NCI-H226 (cell line): ENCODE measurements at places on chromosomes 3 and 15.

DNA sequence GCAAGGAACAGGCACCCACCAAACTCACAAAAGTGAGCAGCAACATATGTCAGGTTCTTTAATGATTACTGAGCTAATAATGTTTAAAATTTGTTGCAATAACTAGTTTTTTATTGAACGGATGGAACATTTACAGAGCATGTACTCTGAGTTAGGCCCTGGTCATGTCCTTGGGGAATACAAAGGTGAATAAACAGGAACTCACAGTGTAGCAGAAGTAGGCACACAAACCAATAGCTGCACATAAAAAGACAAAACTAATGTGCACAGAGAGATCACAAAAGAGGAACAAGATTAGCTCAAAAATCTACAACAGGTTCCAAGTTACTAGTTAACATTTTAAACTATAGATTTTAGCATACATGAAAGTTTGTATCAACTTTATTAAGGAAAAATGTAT is 505.3 kb upstream of the PPP2R3A start:
- no peak for DNase-seq

DNA sequence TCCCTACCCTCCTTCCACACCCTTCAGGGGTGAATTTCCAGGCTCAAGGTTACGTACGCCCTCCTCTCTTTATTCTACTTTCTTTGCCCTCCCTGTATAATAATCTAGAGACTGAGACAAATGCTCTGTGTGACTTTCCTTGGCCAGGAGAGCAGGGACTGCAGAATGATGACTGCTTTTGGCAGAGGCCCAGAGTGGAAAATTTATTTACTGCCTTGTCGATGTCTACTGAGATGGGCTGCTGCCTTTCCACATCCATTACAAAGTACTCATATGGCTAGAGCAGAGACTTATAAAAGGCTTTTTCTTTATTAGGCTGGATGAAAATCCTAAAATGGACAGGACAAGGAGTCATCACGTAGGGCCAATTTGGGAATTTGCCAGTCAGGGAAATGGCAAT is 576.2 kb downstream of the TUSC7 start:
- DNase-seq: no peak

DNA sequence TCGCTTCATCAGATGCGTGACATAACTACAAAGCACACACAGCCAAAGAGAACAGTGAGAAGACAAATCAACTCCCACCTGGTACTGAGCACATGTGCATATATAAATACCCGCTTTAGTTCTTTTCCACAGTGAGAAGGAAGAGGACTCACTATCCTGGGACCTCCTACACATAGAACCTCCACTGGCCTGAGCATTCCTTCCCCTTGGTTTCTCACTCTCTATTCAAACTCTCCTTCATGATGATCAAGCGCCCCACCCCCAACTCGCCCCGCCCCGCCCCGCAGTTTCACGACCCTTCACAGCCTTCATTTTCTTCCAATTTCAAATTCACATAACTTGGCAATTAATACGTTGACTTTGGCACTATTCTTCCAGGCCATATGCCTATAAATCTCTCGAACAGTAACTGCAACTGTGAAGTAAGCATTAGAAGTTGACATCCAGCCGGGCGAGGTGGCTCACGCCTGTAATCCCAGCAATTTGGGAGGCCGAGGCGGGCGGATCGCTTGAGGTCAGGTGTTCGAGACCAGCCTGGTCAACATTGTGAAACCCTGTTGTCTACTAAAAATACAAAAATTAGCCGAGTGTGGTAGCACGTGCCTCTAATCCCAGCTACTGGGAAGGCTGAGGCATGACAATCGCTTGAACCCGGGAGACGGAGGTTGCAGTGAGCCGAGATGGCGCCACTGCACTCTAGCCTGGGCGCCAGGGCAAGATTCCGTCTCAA is 1.1 kb downstream of the RPS17 start:
- DNase-seq: no peak

- DNase-seq: no peak
Observed at GRCh38 chr15:65066001-65066634, 1.7 kb downstream of the RASL12 start.

DNA sequence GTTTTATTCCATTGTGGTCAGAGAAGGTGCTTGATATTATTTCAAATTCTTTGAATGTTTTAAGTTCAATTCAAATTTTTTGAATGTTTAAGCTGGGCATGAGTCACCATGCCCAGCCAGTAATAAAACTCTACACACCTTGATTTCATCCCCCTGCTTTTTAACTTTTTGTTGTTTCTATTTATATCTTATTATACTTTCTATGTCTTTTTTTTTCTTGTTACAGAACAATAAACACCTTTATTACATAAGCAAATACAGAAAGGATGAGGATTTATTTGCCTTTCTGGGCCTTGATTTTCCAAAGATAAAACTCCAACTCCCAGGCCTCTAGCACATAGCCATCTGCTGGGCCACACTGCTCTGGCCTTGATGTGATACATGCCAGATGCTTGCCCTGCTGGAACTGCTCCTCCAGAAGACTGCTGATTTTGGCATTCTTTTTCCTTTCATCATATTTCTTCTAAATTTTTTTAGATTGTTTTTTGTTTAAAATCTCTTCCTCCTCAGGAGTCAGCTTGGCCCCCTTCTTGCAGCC is 14.0 kb downstream of the DNAH12 start:
- no peak for DNase-seq

DNA sequence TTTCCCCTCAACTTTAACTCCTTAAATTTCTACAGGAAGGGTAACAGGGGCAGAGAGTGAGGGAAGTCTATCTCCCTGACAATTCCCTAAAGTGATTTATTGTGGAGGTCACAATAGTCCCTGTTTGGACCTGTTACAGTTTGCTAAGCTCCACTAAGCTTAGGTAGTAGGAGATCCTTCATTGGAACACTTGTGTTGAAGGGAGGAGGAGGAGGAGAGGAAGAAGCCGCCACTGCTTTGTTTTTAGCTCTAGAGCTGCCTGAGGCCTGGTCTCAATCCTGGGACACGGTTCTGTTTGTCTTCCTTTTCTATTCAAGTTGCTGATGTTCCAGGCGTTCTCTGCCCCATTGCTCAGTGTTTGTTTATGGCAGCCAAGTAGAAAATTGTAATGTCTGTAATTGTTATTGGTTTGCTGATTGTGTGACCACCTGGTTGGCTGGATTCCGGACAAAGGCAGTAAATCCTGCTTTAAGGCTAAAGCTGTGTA is 48.4 kb downstream of the HES1 start:
- DNase-seq: no peak

DNA sequence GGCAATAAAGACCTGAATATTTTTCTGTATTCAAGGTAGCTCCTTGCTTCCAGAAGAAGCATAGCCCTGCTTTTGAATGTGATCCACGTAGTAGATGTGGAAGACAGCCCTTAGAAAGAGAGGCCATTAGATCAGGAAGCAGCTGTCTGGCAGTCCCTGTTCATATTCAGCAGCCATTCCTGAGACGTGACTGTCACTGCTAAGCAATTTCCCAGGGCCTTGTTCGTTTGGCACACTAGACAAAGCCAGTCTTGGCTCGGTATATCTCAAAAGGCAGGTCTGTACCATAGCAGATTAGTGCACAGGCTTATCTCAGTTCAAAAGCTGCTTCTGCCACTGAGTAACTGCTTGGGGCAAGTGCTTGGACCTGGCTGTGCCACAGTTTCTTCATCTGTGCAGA is 287.8 kb upstream of the MCTP2 start:
- DNase-seq: no peak

DNA sequence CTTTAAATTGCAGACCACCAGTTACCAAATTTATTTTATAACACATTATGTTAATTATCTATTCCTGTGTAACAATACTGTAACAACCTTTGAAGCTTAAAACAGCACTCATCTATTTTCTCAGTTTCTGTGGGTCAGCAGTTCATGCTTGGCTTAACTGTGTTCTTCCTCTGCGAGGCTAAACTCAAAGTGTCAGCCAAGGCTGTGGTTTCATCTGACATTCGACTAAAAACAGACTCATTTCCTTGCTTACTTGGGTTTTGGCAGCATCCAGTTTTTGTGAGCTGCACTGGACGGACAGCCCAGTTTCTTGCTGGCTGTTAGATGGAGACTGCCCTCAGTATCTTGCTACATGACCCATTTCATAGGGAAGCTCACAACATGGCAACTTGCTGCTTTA is 247.3 kb upstream of the KCNH8 start:
- no peak for DNase-seq

DNA sequence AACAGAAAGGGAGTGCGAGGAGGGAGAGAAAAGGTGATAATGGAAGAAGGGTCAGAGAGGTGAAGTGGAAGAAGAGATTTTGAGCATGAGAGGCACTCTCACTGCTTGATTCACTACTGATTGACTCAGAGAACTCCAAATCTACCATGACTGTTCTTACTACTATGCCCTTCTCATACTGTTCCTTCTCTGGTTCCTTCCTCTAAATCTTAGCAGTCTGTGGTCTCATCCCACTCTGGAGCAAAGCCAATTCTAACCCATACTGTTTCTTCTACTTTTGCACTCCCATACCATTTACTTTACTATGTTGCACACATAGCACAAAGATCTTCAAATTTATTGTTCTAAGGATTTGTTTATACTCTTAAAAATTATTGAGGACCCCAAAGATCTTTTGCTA is 100.8 kb downstream of the DTWD1 start:
- DNase-seq: no peak

- no peak for DNase-seq
Observed at GRCh38 chr15:23013681-23014080, 25.7 kb downstream of the TUBGCP5 start.

DNA sequence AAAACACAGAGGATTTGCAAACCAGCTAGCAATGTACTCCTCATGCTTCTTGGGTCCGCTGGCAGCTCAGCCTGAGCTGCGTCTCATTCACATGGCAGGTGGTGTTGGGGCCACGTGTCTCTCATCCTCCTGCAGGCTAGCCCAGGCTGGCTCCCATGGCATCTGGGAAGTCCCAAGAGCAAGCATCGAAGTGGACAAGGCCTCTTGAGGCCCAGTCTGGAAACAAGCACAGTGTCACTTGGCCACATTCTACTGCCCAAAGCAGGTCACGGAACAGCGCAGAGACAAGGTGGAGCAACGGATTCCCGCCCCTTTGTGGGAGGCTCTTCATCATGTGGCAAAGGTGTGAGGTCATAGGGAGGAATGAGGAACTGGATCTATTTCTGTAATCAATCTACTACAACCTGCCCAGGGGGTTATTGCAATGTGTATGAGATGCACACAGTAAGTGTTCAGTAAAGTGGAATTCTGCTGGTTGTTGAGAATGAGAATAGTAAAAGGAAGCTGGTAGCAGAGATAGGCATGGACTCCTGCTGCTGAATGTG is 128.3 kb downstream of the TPRA1 start:
- no peak for DNase-seq

DNA sequence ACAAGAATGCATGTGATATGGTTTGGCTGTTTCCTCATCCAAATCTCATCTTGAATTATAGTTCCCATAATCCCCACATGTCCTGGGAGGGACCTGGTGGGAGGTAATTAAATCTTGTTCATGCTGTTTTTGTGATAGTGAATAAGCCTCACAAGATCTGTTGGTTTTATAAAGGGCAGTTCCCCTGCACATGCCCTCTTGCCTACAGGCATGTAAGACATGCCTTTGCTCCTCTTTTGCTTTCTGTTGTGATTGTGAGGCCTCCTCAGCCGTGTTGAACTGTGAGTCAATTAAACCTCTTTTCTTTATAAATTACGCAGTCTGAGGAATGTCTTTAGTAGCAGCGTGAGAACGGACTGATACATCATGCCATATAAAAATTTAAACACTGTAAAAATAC is 1537.0 kb downstream of the OTOL1 start:
- DNase-seq: no peak

DNA sequence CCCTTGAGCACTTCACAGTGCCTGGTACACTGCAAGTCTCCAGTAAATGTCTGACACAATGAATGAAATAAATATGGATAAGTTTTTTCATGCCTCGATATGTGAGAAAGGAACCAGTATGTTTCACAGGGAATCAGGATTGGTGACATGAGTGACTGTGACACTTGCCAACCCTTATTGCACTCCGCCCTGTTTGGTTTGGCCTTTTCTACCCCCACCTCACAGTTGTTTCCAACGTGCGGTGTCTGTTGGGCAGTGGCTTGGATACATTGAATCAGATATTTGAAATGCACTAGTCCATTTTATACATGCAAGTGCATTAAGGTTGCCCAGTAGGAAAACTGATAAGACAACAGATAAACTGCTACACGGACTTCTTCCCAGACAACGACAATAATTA is 2.0 kb downstream of the NPHP3 start:
- DNase-seq: no peak

DNA sequence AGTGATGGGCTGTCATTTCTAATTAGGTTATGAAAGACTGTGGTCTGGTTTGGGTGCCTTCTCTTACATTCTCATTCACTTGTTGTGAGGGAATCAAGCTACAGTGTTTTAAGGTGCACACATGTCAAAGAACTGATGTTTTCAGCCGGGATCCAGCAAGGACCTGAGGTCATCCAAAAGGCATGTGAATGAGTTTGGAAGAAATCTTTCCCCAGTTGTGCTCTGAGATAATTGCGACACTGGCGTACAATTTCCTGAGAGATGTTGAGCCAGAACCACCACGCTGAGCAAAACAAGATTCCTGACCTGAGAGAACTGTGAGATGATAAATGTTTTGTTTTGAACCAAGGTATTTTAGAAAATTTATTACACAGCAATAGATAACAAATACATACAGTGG is 295.3 kb upstream of the SLITRK3 start:
- peak; percentile 96 for DNase-seq

- DNase-seq: no peak
Observed at GRCh38 chr3:32843510-32844321, 25.9 kb downstream of the TRIM71 start.

DNA sequence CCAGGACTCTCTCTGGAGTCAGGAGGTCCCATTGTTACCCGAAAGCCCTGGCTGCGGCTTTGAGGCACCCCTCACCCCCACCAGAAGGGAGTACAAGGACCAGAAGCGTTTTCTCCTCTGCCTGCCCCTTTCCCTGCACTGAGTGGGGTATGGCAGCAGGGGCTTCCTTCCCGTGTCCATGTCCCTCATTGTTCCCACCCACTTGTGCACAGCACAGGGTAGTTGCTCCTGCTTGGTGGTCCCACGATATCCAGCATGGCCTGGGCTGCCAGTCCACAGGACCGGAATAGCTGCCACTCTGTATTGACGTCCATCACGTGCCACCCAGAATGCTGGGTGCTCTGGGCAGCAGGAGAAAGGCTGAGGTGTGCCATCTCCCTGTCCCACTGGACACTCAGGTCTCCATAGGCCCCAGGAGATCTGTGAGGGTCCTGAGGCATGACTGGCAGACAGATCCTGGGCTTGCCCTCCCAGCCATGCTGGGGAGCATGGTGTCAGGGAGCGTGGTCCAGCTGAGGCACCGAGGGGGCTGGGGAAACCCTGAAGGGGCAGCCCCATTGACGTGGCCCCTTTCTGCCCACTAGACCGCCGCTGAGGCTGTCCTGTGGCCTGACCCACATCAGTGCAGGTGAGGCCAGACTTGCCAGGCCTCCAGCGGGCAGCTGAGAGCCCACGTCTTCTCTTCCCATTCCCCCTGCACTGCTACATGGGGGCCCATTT is 45.3 kb upstream of the SEC22A start:
- DNase-seq: no peak
